ENCODE measurements at places on chromosomes 12 and 14.

DNA sequence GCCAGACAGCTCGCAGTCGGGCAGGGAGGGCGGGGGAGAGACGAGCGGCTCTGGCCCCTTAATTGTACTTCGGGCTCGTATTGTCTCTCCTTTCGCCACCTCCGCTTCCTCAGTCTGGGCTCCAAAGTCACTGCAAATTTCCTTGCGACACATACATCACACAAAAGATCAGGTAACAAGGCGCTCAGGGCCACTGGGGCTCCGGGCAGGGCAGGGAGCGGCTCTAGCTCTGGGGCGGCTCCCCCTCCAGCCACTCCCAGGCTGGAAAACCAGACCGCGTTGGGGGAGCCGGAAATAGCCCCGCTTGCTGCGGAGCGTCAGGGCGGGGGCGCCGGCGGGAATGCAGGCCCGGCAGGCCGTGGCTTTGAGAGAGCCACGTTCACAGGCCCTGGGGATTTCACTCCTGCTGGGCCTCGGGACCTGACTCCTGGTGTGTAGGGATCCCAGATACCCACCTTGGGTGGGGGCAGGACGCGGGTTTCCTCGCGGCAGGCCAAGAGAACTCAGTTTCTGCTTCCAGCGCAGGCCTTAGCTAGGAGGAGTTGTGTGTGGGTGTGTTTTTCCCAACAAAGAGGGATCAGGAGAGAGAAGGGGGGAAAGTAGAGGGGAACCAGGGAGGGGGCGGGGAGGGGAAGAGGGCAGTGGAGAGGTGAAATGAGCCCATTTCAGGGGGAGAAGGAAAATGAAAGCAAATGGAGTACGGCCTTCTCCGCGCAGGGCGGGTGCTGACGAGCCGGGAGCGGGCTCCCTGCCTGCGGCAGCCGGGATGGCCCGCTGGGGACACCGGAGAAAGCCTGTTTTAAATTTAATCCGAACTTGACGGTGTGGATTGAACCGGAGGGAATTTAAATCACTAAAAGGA, 4.4 kb upstream of the HOXC9 start:
- DNase-seq: no peak

GRCh38 chr12:91273560-91273959, 90.9 kb upstream of the DCN start:
- DNase-seq: no peak

DNA sequence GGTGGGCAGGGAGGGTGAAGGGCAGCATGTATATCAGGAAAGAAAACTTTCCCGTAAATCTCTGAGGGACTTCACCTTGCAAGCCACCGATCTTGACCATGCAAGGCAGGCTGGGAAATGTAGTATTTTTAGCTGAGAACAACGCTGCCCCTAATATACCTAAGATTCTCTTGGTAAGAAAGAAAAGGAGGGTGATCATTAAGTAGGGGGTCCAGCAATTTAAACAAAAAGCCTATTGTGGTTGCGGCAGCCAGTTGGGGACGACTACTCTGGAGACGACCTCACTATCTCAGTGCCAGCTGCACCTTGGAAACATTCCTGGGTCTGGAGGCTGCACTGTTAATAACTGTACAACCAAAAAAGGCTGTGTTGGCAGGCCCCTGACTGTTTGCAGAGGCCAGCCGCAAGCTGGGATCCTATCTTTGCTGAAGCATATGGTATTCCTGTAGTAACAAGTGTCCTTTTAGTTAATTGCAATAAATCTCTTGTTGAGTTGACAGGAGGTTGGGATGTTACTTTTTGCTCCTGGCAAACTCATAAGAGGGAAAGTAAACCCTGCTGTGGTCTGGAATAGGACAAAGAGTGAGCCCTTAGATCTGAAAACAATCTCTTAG, 6.4 kb downstream of the APOLD1 start:
- no peak for DNase-seq

GRCh38 chr12:75389706-75390105, 1.2 kb upstream of the GLIPR1L2 start:
- no peak for DNase-seq
